ENCODE measurements at places on chromosomes 1 and 21.
A peak's percentile ranks its signal among the peaks of the same experiment; 100 is the strongest.

- no peak for DNase-seq
Measured at GRCh38 chr1:235586413-235586812, 63.2 kb downstream of the GNG4 start.

DNA sequence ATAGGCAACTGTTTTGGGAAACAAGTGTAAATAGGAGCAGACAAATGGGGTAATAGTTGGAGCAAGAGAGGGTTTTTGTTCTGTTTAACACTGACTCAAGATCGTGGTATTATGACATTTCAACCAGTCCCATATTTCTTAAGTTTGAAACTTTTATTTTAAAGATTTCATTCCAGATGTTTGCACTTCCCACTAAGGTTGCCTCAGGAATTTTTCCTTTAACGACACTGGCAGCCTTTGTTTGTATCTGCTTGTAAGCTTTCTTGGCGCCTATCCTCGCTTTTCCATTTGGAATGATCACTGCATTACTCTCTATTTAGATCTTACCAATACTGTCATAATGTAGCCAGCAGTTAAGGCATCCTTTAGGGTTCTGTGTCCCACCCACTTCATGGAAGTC lies 67.7 kb downstream of the ALG6 start:
- no peak for DNase-seq

DNA sequence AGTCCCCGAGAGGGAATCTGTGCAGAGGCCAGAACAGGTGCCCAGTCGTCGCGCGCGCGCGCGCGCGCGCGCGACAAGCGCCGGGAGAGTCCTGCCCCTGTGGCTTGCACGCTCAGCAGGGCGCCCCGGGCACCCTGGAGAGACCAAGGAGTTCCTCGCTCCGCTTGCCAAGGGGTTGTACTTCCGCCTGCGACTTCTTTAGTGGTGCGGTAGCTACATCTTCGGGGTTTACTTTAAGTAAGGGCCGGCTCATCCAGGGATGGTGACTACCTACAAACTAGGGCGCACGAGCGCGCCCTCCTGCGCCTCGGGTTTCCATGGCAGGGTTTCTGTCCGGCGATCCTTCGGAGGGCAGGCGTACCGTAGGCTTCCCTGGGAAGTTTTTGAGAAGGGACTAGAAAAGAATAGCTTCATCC lies 1.4 kb downstream of the LHX4 start:
- DNase-seq: peak; percentile 72

- DNase-seq: peak; percentile 94
Measured at GRCh38 chr1:101235696-101236515, 913 bp upstream of the S1PR1 start.

- DNase-seq: no peak
Measured at GRCh38 chr1:11523261-11523660, 44.3 kb downstream of the DISP3 start.

DNA sequence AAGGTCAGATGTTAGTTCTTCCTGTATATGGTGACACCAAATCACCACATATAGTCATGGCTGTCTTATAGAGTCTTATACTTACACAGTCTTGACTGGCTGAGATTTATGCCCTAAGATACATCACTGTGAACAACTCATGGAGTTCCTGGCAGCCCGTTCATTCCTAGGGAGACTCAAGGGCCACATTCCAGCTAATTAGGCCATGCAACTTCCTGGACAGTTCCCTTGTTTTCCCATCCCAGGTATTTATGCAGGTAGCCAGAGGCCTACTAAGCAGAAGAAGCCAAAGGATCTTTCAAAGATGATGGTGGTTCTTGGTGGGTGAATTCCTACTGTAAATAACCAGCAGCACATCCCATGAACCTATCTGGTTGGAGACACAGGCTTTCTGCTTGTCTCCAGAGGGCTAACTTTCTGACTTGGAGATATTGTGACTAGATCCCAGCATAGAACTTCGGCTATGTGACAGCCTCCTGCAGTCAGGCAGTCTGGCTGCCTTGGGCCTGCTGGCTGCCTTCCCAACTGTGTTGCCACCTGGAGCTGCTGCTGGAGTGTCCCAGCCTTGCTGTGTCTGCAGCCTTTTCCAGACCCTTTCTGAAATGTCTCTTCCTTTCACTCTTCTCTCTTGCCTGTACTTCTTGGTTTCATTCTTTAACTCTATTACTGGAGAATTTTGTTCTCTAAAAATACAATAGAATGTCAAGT lies 283.8 kb downstream of the CACNA1E start:
- no peak for DNase-seq

DNA sequence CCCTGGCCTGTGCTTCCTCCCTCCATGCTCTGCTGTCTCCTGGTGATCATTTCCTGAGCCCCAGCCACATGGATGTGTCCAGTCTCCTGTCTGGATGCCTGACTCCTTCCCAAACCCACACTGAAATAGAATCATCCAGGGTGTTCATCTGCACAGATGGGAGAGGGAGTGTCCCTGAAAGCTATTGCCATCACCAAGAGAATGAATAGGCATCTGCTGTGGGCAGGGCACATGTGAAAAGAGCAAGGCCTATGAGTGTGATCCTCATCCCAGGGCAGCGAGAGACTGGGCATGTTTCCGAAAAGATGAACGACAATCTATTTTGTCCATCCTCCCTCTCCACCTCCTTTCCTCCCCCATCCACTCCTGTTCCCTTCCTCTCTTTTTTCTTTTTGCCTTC lies 5.0 kb downstream of the IGSF21 start:
- DNase-seq: no peak

DNA sequence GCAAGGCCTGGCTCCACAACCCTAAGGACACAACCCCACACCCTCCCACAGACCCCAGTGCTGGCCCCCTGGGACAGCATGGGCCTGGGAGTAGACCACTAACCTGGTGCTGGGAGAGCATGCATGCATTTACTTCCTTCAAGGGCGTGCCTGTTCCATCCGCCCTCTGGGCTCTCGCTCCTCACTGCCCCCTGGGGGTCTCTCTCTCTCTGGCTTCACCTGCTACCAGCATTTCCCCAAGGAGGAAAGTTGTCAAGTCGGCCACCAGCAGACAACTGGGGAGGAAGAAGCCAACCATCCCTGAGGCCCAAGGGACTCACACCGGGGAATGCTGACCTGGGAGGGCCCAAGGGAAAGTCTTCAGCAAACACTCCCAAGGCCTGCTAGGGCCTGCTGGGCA lies 6.5 kb downstream of the LRP8 start:
- DNase-seq: no peak

DNA sequence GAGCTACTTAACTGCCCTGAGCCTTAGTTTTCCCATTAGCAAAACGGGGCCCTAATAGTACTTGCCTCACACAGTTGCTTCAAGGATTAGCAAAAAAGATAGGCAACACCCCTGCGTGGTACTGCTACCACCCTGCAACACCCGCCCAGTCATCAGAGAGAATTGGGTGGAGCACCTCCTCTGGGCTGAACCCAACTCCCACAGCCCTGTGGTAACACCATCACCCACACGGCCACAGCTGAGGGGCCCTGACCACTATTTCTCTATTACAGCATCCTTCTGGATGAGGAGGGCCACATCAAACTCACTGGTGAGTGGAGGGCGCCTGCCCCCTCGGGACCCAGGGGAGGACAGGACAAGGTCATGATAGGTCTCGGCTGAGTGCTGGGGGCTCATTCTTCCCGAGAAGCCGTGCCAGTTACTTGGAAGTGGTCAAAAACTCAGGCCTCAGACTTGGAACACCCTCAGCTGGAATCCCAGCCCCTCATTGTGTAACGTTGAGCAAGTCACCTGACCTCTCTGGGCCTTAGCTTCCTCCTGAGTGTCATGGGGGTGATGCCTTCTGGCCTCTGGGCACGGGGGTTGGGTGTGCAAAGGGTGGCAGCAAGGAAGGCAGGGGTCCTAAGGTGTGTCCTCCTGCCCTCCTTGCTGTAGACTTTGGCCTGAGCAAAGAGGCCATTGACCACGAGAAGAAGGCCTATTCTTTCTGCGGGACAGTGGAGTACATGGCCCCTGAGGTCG lies 24.6 kb downstream of the RPS6KA1 start:
- DNase-seq: no peak

DNA sequence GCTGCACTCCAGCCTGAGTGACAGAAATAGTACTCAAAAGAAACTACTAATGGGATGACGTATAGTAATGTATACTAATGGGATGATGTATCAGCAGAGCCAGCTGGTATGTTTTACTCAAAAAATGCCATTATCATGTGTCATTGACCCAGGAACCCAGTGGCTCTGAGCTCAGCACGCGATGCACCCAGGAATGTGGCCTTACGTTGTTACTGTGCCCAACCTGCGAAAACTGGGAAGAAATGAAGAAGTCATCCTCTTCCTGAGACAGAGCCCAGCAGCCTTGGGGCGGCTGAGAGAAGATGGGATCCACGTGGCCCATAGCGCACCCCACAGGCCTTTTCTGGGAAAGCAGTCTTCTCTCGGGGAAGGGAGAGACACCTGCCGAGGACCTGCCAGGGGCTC lies 8.8 kb downstream of the UBE2J2 start:
- no peak for DNase-seq

GRCh38 chr1:13771745-13772144 lies 71.8 kb downstream of the PRDM2 start:
- no peak for DNase-seq

GRCh38 chr1:7513081-7513480 lies 258.0 kb upstream of the VAMP3 start:
- DNase-seq: no peak

DNA sequence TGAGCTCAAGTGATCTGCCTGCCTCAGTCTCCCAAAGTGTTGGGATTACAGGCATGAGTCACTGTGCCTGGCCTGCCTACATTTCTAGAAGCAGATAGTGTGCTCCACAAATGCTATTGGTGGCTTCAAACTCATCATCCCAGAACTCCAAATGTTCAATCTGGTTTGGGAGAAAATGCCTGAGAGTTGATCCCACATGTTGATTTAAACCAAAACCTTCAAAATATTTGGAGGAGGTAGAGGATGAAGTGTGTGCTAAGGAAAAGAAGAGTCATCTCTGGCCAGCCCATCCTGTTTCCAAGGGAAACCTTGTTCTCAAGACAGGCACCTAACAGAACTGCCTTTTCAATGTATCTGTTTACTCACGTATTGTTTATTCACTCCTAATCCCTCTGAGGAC lies 55.4 kb upstream of the GRHL3 start:
- no peak for DNase-seq

DNA sequence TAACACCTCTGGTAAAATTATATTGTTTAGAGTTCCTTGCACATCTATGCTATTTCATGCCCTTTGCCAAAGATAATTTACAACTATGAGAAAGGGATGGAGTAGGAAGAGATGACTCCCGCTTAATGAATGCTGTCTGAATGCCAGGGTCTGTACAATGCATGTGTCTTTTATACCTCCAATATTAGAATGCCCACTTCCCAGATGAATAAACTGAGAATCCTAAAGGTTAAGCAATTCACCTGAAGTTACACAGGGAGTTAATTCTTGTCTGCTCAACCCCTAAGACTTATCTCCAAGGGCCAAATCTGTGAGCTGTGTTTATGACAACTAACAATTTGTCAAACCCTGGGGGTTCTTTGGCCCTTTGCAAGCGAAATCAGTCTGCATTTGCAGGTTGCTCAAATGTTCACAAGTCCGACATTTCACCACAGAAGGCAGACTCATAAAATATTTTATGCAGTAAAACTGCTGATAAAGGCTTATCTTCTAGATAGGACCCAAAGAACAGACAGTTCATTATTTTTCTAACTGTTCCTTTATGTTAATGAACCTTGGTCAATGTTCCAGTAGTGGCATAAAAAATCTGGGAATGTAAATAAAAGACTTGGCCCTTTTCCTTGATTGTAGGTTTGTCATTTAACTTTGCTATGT lies 50.2 kb upstream of the ATP1A1 start:
- no peak for DNase-seq

- DNase-seq: no peak
Measured at GRCh38 chr21:32426066-32426465, 13.6 kb downstream of the EVA1C start.

GRCh38 chr1:160261556-160261892 lies 825 bp downstream of the DCAF8 start:
- no peak for DNase-seq

GRCh38 chr1:43602990-43603389 lies 47.0 kb upstream of the KDM4A start:
- DNase-seq: no peak

DNA sequence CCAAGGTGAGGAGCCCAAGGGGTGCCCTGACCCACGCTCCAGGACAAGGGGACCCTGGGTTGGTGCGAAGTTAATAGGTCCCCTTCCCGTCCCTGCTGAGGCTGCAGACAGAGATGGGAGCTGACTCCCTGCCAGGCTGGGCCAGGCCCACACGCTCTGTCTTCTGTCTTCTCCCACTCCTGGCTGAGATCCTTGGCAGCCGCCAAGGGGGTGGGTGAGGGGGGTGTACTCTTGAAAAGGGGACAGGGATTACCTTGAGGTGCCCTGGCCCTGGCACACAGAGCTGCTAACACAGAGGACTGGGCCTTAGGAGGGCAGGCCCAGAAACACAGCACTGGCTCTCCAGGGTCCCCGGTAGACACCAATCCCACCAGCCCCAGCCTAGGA lies 11.0 kb upstream of the CTRC start:
- no peak for DNase-seq

DNA sequence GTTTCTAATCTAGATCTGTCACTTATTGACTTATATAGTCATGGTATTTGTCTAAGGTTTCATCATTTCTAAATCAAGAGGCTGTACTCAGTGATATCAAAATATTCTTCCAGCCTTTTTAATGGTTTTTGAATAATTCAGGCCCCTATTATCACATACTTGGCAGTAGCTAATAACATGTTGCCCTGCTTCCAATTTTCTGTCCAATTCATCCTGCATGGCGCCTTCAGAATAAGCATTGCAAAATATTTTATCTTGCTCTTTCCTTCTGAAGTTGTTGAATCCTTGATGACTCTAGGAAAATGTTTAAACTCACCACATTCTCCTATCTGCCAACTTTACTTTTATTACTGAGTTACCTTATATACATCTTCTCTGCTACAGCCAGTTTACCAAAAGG lies 517.2 kb upstream of the B3GALT2 start:
- DNase-seq: no peak

- no peak for DNase-seq
Measured at GRCh38 chr1:85330214-85330631, 53.8 kb upstream of the BCL10 start.

GRCh38 chr1:203649999-203650836 lies 23.6 kb downstream of the ATP2B4 start:
- DNase-seq: peak; percentile 79

- DNase-seq: no peak
Measured at GRCh38 chr1:214438075-214438474, 113.3 kb downstream of the PTPN14 start.

- no peak for DNase-seq
Measured at GRCh38 chr1:116259663-116260062, 113.4 kb upstream of the ATP1A1 start.

DNA sequence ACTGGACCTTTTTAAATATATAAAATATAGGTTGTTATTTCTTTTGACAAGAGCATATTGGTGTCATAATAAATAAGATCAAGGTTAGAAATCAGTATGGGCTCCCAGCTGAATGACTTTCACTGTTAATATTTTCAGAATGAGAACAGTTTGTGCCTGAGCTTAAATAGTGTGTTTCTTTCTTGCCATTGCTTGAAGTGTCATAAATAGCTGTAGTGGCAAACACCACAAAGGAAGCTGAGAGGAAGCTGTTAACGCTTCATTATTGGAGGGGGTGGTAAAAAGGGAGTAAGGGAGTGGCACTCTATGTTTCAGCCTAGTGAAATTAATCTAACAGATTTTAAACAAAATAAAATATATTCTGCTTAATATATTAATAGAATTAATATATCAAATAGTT lies 1089.8 kb upstream of the NCAM2 start:
- no peak for DNase-seq

Data from retina (tissue), 1 donor.